Left ventricle myocardium inferior (tissue), 1 donor: ENCODE measurements at places on chromosomes 3 and 15. TPM values are rescaled to one million over a fixed set of nuclear protein-coding genes. Genes with fewer than 3 reads are reported as not detected.

- DNase-seq: no peak
Measured at GRCh38 chr15:68063606-68064005, 9.5 kb downstream of the PIAS1 start.

DNA sequence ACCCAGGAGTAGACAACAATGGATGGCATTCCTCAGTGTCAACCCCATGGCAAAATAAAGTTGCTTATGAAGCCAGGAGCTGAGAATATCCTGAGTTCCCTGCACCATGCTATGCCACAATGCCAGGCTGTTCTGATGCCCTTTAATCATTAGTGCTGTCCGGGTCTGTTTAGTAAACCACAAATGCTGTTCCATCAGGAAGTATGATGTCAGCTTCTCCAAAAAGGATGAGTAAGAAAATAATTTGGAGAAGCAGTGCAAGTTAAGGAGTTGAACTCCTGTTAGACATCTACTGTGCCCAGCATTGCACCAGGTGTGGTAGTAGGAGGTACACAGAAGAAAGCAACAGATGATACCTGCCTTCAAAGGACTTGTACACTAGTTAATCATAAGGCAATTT, 67.9 kb upstream of the GUCA1C start:
- no peak for DNase-seq

- no peak for DNase-seq
Measured at GRCh38 chr15:48596841-48597240, 48.7 kb downstream of the FBN1 start.

MCF2L2 gene
- total RNA-seq: 0.91 TPM
